T-helper 2 cell treated with Interferon-gamma antibody and Interleukin-4, amounts not matched to agents 5 μg/mL and 100 μg/mL, for 36 hours (primary cell): ENCODE measurements at places on chromosomes 6 and 20.

- DNase-seq = no peak
These were observed 18.9 kb downstream of the PERP start for GRCh38 chr6:138088326-138088762.

GRCh38 chr20:58645412-58645968 is 5.6 kb upstream of the STX16 start:
- DNase-seq = no peak

- no peak for DNase-seq
These were observed 19.4 kb upstream of the KCNB1 start for GRCh38 chr20:49501917-49502316.

- no peak for DNase-seq
These were observed 171.1 kb downstream of the PREX1 start for GRCh38 chr20:48656661-48657211.

GRCh38 chr6:10390495-10391298 is 24.2 kb downstream of the TFAP2A start:
- DNase-seq = no peak
